ENCODE measurements at places on chromosomes 1 and 21. TPM values are rescaled to one million over a fixed set of nuclear protein-coding genes. Genes with fewer than 3 reads are reported as not detected.

- peak overlapping the region; percentile 10 for H3K4me3 ChIP-seq
- peaks cover 41% of the 10 kb centered on the region for H3K4me1 ChIP-seq
- H3K27ac ChIP-seq, result peak overlapping the region; percentile 80
- H3K27me3 ChIP-seq, result no peaks in the 10 kb centered on the region
- H3K36me3 ChIP-seq, result no peaks in the 10 kb centered on the region
These were observed 59.0 kb downstream of the UBE2T start for GRCh38 chr1:202282596-202283283.

DNA sequence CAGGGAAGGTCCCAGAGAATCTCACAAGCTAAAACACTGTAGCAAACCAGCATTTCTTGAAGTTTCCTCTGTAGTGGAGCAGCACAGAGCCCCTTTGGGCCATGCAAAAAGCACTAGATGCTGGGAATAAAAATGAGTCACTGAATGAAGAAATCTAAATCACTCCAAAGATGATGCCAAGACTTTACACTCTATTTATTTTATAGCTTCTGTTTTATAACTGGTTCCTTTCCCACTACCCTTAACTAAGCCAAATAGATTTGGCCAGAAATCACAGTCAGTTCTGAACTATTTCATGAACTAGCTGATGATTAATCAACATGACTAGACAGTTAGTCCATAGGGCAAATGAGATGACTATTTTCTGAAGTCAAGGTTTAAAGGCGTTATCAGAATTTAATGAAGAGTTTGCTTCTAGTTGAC, 89.5 kb downstream of the SCMH1 start:
- no peaks in the 10 kb centered on the region for H3K27me3 ChIP-seq
- peaks cover 3% of the 10 kb centered on the region for H3K36me3 ChIP-seq
- H3K4me3 ChIP-seq, result no peak overlapping the region
- H3K27ac ChIP-seq, result no peak overlapping the region
- H3K4me1 ChIP-seq, result no peaks in the 10 kb centered on the region
- DNase-seq, result no peak

DNA sequence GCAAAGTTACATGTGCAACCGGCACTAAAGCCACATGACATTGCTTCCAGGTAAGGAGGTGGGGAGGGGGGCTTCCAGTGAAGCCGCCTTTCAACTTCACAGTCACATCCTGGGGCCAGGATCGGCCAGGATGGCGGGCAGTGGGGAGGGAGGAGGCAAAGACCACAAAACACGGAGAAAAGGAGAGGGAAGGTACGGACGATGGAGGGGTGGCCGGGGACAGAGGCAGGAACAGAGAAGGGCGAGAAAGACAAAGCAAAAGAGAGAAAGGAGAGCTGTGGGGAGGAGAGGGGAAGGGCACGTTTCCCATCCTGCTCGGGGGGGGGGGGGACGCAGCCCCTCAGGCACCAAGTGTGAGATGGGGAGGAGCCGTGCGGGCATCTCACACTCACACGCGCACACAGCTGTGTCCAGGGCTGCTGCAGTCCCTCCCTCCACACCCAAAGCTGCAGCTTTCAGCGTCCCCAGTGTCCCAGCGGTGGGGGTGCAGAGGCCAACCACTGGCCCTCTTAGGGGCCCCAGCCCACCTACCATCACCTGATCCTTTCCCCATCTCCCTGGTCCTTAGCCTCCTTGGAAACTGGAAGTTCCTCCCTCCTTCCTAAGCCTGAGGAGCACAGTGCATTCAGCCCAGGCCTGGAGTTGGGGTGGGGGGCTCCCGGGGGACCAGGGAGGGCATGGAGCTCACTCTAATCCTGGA, 2.4 kb downstream of the SH2D5 start:
- no peaks in the 10 kb centered on the region for H3K27me3 ChIP-seq
- no peak overlapping the region for H3K4me3 ChIP-seq
- H3K36me3 ChIP-seq, result no peaks in the 10 kb centered on the region
- peaks cover 9% of the 10 kb centered on the region for H3K4me1 ChIP-seq
- no peak overlapping the region for H3K27ac ChIP-seq
- no peak for DNase-seq

GRCh38 chr1:111776861-111777260, 21.2 kb downstream of the DDX20 start:
- no peaks in the 10 kb centered on the region for H3K36me3 ChIP-seq
- H3K4me3 ChIP-seq, result no peak overlapping the region
- H3K27ac ChIP-seq, result no peak overlapping the region
- no peak for DNase-seq
- H3K4me1 ChIP-seq, result no peaks in the 10 kb centered on the region

GRCh38 chr21:46542588-46543124, 62.2 kb downstream of the S100B start:
- peaks cover 2% of the 10 kb centered on the region for H3K4me1 ChIP-seq
- no peak overlapping the region for H3K4me3 ChIP-seq
- no peaks in the 10 kb centered on the region for H3K27me3 ChIP-seq
- H3K27ac ChIP-seq, result no peak overlapping the region
- DNase-seq, result no peak

DNA sequence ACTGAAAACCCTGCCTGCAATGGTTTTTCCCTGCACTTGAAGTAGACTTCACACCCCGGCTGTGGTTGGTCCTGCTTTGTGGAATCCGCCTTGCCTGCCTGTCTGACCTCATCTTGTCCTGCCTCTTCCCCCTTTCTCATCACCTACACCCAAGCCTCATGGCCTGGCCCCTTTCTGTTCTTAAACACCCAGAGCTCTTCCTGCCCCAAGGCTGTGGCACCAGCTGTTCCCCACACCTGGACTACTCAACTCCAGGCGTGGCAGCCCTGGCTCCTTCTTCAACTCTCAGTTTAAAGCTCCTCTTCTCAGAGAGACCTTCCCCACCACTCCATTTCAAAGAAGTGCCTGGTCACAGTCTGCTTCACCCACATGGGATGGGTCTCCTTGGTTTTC, 27.0 kb downstream of the KIAA1614 start:
- H3K27ac ChIP-seq, result no peak overlapping the region
- H3K4me1 ChIP-seq, result peaks cover 7% of the 10 kb centered on the region
- no peaks in the 10 kb centered on the region for H3K36me3 ChIP-seq
- H3K4me3 ChIP-seq, result no peak overlapping the region
- H3K27me3 ChIP-seq, result no peaks in the 10 kb centered on the region
- DNase-seq, result no peak

DNA sequence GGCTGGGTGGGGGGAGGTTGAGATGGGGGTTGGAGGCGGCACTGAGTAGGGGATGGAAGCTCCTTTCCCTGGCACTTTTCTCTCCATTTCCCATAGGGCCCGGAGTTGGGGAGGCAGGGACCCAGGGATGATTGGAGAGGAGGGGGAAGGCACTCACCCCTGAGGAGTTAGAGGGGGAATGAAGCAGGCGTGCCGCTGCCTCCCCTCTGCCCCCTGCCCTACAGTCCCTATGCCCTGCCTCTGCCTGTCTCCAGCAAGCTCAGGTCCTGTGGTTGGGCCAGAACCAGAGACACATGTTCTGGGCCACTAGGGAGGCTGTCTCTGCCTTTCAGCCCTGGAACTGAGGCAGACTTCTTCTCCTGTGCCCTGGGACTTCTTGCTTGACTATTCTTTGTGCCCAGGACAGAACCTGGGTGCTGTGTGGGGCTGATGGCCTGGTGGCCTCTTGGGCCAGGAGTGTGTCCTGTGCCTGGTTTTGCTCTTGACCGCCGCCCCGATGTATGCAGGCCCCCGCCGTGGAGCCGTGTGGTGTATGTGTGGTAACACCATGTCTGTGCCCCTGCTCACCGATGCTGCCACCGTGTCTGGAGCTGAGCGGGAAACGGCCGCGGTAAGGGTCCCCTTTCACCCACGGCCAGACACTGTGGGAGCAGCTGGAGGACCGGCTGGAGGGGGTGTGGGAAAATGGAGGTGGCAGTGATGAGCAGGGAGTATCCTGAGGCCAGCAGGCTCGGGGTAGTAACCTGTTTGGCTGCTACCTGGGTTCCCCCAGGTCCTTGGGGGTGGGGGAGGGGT, 1.4 kb downstream of the LYPLA2 start:
- no peaks in the 10 kb centered on the region for H3K27me3 ChIP-seq
- H3K4me1 ChIP-seq, result peaks cover 24% of the 10 kb centered on the region
- peak overlapping the region; percentile 96 for H3K4me3 ChIP-seq

- no peaks in the 10 kb centered on the region for H3K27me3 ChIP-seq
- H3K4me1 ChIP-seq, result no peaks in the 10 kb centered on the region
- no peak for DNase-seq
- H3K27ac ChIP-seq, result no peak overlapping the region
These were observed 46.3 kb downstream of the ADGRL2 start for GRCh38 chr1:81847063-81847462.

GRCh38 chr1:210360852-210361477, 32.3 kb downstream of the HHAT start:
- no peaks in the 10 kb centered on the region for H3K27me3 ChIP-seq
- DNase-seq, result peak; percentile 54
- H3K27ac ChIP-seq, result no peak overlapping the region
- H3K4me1 ChIP-seq, result no peaks in the 10 kb centered on the region
- H3K4me3 ChIP-seq, result no peak overlapping the region

DNA sequence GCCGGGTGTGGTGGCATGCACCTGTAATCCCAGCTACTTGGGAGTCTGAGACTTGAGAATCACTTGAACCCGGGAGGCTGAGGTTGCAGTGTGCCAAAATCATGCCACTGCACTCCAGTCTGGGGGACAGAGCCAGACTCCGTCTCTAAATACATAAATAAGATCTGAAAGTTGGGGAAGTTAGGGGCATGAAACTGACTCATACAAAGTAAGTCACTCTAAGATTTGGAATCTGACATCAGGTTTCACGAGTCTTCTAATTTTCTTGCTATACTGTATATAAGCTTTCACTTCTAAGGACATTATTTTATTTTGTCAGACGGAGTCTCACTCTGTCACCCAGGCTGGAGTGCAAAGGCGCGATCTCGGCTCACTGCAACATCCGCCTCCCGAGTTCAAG, 30.1 kb downstream of the RNF19B start:
- peaks cover 61% of the 10 kb centered on the region for H3K36me3 ChIP-seq
- H3K27me3 ChIP-seq, result no peaks in the 10 kb centered on the region
- no peak overlapping the region for H3K4me3 ChIP-seq
- peak overlapping the region; percentile 71 for H3K27ac ChIP-seq
- H3K4me1 ChIP-seq, result peaks cover 15% of the 10 kb centered on the region

- H3K27me3 ChIP-seq, result no peaks in the 10 kb centered on the region
- DNase-seq, result peak; percentile 40
- no peak overlapping the region for H3K4me3 ChIP-seq
- H3K4me1 ChIP-seq, result peaks cover 28% of the 10 kb centered on the region
- no peak overlapping the region for H3K27ac ChIP-seq
- no peaks in the 10 kb centered on the region for H3K36me3 ChIP-seq
These were observed 3.6 kb upstream of the ZDHHC18 start for GRCh38 chr1:26822737-26823395.

Gene CFAP45
- not detected for total RNA-seq

Gene KMO
- total RNA-seq, result 2.8 TPM

Gene OR10X1
- not detected for total RNA-seq

Gene MROH9
- not detected for total RNA-seq

Gene RNU1-4
- under 0.01 TPM for total RNA-seq

Gene RHBDL2
- not detected for total RNA-seq

Gene AADACL3
- total RNA-seq, result not detected

Data from Karpas-422 (cell line).